Pancreas (tissue), 10 donors: ENCODE measurements at places on chromosomes 16 and 17. TPM values are rescaled to one million over a fixed set of nuclear protein-coding genes. Genes with fewer than 3 reads are reported as not detected.

TOP2A gene
- polyA plus RNA-seq, result 0.76 TPM

TBC1D3 gene
- not detected for polyA plus RNA-seq

GGT6 gene
- 36.1 TPM for polyA plus RNA-seq

GCGR gene
- 22.7 TPM for polyA plus RNA-seq

PIRT gene
- 0.28 TPM for polyA plus RNA-seq

HIGD1B gene
- polyA plus RNA-seq, result 1.4 TPM

CTNS gene
- 14.0 TPM for polyA plus RNA-seq

NAA60 gene
- 41.4 TPM for polyA plus RNA-seq

C17orf67 gene
- polyA plus RNA-seq, result 3.2 TPM

SALL1 gene
- polyA plus RNA-seq, result 2.0 TPM

MCRIP1 gene
- 133 TPM for polyA plus RNA-seq

SHCBP1 gene
- polyA plus RNA-seq, result 0.04 TPM

CHST5 gene
- polyA plus RNA-seq, result 0.16 TPM

SDR42E2 gene
- polyA plus RNA-seq, result not detected

FOXN1 gene
- polyA plus RNA-seq, result 0.02 TPM

PTX4 gene
- not detected for polyA plus RNA-seq

PYDC1 gene
- not detected for polyA plus RNA-seq

AOC2 gene
- 0.77 TPM for polyA plus RNA-seq

NPB gene
- polyA plus RNA-seq, result 0.34 TPM

TTLL6 gene
- polyA plus RNA-seq, result 6.0 TPM

PGAP6 gene
- 62.1 TPM for polyA plus RNA-seq

SPATA33 gene
- 8.3 TPM for polyA plus RNA-seq
